ENCODE measurements at places on chromosomes 16 and 17.

DNA sequence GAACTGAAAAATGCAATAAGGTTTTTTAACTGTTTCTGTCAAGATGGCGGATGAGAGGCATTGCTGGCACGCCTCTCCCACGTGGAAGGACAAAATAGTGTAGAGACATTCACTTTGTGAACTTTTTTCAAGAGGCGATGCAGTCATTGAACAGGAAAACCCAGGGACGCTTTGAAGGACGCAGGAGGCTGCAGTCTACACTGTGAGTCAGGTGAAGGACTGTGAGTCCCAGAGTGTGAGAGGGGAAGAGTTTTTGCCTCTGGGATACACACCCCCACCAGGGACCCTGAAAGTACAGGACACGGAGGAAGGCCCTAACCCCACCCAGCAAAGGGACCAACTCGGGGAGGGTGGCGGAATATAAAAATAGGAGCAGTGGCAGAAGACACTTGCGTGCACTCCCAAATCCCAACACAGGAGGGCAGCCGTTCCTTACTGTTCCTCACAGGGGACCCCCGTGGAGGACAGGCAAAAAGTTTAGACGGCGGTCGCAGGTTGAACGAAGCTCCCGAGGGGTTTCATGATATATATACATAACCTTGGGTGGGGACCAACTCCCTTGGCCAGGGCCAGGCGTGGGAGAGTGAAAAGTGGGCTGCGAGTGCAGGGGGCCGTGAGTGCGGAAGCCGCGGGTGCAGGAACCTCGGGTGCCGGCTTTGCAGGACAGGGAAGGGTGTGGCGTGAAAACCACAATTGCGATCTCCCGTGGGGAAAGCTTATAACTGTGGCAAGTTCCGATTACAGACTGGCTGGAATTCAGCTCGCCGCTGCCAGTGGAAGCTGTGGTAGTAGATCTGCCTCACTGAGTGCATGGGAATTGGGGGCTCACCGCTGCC lies 82.0 kb upstream of the ALOX12 start:
- peak; percentile 85 for DNase-seq

DNA sequence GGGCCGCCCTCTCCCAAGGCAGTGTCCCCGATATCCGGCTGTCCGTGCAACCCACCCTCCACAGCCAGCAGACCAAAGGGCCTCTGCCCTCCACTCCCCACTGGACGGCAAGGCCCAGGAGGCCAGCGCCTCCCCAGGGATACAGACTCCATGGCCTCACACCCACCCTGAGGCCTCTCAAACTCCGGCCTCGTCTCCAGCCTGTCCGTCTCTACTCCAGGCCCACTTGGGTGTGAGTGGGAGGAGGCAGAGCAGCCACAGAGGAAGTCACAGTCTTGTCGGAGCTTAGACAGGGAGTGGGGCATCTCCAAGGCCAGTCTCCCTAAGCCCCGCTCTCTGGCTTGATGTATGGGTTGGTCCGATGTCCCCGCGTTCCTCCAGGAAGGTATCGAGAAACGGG lies 73.3 kb downstream of the SRCIN1 start:
- no peak for DNase-seq

DNA sequence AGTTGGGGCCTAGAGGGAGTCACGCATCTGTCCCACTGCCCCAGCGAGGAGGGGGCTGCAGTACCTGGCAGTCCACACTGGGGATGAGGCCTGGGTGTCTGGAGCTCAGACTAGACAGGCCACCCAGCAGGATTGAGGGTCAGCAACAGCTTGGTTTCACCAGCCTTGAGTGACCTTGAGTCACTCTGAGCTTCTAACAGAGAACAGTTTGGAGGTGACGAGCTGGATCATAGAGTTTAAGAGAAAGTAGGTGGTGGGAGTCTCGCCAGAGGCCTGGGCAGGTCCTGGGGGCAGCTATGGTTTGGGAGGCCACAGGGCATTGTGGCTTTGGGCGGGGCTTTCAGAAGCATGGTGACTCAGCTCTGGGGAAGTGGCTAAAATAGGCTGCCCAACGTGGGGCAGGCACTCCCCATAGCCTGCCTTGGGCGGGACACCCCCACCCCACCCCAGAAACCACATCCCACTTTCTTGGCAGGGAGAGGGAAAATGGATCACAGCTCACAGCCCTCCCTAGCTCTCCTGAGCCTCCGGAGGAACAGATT lies 20.5 kb downstream of the CDC42EP4 start:
- DNase-seq, result no peak

DNA sequence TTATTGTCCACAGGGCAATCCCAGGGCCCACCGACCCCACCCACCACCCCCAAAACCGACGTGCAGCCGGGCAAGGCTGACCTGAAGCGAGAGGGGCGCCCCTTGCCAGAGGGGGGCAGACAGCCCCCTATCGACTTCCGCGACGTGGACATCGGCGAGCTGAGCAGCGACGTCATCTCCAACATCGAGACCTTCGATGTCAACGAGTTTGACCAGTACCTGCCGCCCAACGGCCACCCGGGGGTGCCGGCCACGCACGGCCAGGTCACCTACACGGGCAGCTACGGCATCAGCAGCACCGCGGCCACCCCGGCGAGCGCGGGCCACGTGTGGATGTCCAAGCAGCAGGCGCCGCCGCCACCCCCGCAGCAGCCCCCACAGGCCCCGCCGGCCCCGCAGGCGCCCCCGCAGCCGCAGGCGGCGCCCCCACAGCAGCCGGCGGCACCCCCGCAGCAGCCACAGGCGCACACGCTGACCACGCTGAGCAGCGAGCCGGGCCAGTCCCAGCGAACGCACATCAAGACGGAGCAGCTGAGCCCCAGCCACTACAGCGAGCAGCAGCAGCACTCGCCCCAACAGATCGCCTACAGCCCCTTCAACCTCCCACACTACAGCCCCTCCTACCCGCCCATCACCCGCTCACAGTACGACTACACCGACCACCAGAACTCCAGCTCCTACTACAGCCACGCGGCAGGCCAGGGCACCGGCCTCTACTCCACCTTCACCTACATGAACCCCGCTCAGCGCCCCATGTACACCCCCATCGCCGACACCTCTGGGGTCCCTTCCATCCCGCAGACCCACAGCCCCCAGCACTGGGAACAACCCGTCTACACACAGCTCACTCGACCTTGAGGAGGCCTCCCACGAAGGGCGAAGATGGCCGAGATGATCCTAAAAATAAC lies 3.0 kb downstream of the SOX9 start:
- DNase-seq, result no peak

- DNase-seq, result no peak
Measured at GRCh38 chr17:35044181-35044580, 19.3 kb downstream of the RFFL start.

GRCh38 chr17:55580596-55581133 lies 69.4 kb upstream of the SMIM36 start:
- no peak for DNase-seq

- peak; percentile 86 for DNase-seq
Measured at GRCh38 chr17:4947411-4948165, 742 bp downstream of the PFN1 start.

DNA sequence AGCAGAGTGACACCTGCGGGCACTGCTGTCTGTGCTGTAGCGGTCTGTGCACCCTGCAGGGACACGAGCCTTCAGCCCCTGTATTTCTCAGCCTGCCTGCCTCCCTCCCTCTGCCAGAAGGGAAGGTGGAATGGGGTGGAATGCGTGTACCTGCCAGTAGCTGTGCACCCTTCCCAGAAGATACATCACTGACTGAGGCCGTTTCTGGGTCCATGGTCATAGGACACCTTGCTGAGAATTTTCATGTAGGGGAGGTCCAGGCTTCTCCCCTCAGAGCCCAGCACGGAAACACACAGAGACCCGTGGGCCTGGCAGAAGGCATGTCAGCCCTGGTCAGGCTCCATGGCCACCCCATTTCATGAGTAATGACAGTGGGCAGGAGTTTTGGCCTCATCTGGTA lies 16.5 kb downstream of the DBNDD1 start:
- DNase-seq, result no peak

GRCh38 chr17:62870552-62870971 lies 62.4 kb upstream of the MARCHF10 start:
- DNase-seq, result no peak

GRCh38 chr17:62705778-62706597 lies 78.5 kb downstream of the MRC2 start:
- no peak for DNase-seq

- DNase-seq, result no peak
Measured at GRCh38 chr16:52863000-52863399, 189.7 kb downstream of the CHD9NB start.

- no peak for DNase-seq
Measured at GRCh38 chr16:73354434-73354833, 306.5 kb upstream of the ZFHX3 start.
